ENCODE measurements at places on chromosomes 6 and 20.

GRCh38 chr20:59708326-59708725 is 104.0 kb downstream of the PHACTR3 start:
- no peak for DNase-seq

DNA sequence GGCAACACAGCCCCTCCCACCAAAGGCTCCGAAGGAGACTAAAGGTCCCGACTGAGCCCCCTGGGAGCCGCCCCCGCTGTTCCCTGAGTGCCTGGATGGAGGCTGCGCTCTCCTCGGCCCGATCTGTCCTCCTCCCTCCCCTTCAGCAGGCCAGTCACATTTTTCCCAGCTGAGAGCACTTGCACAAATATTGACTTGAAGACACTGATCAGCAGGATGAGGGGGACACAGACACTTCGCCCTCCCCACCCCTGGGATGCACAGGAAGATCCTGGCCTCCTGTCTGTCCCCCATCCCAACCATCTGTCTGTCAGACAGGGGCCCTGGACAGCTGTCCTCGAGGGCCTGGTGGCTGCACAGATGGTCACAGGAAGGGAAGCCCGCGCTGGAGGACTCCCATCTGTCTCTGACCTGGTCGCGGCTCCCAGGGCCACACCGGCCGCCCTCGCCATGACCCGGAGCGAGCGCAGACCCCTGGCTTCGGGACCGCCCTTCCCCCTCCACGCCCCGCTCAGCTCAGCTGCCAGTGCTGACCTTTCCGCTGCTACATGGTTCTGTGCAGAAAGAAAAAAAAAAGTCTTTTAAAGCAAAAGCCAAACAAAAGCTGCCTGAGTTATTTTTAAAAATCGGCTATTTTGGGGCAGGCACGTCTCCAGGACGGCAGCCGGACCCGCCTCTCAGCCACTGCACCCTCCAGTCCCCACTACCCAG is 11.1 kb downstream of the LAMA5 start:
- no peak for DNase-seq

GRCh38 chr6:117676577-117677218 is 1.4 kb downstream of the NUS1 start:
- no peak for DNase-seq

GRCh38 chr20:34573541-34574300 is 15.2 kb downstream of the MAP1LC3A start:
- no peak for DNase-seq

- DNase-seq, result no peak
Measured at GRCh38 chr6:34412643-34413214, 13.1 kb downstream of the RPS10 start.

DNA sequence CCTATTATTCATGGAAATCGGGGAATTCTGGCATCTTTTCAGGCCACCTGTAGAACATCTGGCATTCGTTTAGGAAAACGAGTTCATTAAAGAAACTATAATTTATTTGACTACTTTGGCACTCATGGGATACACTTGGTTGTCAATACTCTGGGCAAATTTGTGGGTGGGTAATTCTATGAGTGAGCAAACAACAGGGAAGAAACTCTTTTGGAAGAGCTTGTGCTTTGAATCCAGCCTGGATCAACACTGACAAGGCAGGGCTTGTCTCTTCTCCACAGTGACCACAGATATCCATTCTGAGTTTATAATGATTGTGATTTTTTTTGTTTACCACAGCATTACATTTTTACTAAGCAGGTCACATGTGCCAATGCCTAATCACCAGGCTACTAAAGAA is 394.7 kb downstream of the THBS2 start:
- DNase-seq, result no peak

DNA sequence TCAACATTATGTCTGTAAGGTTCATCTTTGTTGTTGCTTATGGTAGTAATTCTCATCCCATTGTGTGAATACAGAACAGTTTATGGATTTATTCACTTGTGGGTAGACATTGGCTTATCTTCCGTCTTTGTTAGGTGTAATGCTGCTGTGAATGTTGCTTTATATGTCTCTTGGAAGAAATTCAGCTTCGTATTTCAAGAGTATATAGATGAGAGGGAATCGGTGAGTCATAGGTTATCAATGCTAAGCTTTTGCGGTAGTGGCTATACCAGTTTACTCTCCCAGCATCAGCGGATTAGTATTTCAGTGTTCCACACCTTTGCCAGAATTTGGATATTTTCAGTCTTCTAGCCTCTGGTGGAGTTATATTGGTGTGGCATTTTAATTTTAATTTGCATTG is 77.8 kb downstream of the ZFAND3 start:
- no peak for DNase-seq

- no peak for DNase-seq
Measured at GRCh38 chr6:125316621-125317020, 14.9 kb upstream of the HDDC2 start.

- DNase-seq, result no peak
Measured at GRCh38 chr6:136987526-136987925, 57.2 kb downstream of the IL20RA start.

DNA sequence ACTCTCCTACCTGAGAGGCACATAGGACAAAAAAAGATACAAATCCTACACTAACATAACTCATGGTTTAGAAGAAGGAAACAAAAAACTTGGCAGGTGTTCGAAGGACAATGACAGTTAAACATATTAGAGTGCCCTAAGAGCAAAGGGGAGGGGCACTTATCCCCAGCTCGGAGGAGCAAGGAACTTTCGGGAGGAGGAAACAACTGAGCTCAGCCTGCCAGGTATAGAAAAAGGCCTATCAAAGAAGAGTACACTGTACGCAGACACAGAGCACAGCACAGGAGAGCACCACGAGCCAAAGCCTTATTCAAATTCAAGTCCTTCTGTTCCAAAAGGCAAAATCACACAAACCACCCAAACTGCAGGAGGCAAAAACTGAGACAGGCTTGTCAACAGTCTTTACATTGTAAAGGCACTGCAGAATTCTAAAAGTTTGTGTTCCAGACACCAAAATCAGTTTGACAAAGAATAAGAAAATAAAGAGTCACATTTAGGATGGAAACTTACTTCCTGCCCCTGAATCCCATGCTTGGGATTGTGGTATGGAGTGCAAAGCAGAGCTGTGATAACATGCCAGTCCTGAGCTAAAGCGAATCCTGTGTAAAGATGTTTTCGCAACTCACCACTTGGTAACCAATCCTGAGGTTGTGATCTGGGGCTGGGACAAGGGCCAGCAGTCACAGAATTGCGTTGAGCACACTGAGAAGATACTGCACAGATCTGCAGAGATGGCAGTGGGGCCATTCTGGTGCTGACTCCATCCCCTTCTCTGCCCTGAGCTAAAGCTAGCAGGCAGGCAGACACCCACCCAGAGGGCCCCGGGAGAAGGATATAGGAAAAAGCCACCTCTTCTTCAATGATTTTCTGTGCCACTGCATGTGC is 108.6 kb downstream of the CHD6 start:
- DNase-seq, result no peak

DNA sequence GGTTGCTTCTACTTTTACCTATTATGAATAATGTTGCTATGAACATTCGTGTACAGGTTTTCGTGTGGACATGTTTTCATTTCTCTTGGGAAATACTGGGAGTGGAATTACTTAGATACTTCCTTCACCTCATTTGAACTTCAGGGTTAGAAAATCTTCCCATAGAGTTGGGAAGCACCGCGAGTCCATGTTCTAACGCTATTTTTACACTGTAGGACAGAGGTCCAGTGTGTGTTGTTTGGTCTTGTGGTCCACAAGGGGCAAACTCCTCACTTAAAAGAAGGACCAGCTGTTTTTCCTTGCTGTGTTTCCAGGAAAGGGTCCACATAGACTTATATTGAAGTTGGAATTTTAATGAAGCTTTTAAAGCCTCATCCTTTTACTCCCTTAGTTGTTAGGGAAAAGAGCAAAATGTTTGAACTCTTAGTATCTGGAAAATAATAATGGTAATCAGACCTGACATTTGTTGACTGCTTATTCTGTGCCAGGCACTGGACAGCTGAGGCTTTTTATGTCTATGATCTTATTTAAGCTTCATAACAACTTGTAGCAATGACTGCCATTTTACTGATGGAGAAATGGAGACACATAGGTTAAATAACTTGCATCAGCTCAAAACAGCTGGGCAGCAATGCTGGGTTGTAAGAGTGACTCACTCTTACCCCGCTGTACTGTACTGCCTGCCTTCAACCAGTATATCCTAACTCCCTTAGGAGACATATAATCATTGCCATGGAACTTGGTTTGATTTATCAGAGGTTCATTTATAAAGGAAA is 52.0 kb downstream of the CDC5L start:
- DNase-seq, result no peak

DNA sequence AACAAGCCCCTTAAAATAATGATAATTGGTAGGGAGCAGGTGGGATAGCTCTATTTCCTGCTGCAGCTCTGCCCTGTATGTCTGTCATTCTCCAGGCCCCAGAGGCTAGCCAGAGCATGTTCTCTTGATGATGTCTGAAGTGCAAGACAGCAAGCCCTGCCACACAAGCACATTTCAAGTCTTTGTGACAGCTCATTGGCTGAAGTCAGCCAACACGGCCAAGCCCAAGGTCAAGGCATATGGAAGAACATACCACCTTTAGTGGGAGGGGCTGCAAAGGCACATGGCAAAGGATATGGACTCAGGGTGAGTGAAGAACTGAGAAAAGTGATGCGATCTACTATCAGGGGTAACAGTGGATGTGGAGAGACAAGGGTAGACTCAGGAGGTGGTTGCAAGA is 116.1 kb downstream of the PRND start:
- DNase-seq, result no peak

DNA sequence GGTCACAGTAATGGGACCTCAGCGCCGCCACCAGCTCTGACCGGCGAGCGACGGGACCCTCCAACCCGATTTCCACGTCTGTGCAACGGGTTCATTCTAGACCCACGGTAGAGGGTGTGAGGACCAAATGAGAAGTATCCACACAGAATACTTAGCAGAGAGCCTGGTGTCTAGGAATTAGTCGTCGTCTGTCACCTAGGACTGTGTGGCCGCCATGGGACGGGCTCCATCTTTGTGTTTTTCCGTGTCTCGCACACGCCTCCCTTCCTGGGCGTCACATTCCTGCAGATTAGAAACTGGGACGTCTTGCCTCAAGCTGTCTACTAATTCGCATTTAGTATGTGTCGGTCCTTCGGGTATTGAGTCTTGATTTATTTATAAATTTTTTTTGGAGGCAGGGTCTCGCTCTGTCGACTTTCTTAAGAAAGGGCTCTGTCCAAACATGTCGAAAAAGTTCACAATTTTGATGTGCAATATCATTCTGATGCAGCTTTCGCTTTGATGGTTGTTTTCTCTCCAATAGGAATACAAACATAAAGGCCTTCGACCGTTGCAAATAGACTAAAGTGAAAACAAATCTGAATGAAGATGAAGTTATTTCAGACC is 563 bp downstream of the MGME1 start:
- no peak for DNase-seq

- DNase-seq, result peak; percentile 90
Measured at GRCh38 chr20:32357869-32358631, at the start of gene ASXL1. Gene ASXL1, plus strand, starts transcription at chr20:32358331. Its CDS starts 445 bp downstream, at chr20:32358776.

DNA sequence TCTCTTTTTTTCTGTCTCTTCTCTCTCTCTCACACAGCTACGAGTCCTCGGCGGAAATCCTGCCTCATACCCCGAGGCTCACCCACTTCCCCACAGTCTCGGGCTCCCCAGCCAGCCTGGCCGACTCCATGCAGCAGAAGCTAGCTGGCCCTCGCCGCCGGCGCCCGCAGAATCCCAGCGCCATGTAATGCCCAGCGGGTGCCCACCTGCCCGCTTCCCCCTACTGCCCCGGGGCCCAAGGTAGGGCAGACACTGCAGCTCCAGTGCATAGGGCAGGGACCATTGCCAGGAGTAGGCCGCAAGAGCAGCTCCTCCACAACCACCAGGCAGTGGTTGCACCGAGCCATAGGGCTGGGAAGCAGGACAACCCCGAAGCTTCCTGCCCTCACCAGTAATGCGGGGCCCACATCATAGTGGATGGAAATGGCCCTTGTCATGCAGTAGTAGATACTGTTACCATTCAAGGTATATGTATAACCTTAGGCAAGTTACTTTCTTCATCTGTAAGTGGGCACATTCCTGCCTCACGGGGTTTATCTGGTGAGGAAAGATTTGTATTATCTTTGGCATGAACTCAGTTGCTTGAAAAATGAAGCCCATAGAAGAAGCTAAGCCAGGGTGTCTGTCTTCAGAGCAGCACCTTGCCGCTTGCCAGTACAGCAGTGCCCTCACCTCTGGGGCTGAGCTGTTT is 36.9 kb upstream of the ID1 start:
- no peak for DNase-seq

DNA sequence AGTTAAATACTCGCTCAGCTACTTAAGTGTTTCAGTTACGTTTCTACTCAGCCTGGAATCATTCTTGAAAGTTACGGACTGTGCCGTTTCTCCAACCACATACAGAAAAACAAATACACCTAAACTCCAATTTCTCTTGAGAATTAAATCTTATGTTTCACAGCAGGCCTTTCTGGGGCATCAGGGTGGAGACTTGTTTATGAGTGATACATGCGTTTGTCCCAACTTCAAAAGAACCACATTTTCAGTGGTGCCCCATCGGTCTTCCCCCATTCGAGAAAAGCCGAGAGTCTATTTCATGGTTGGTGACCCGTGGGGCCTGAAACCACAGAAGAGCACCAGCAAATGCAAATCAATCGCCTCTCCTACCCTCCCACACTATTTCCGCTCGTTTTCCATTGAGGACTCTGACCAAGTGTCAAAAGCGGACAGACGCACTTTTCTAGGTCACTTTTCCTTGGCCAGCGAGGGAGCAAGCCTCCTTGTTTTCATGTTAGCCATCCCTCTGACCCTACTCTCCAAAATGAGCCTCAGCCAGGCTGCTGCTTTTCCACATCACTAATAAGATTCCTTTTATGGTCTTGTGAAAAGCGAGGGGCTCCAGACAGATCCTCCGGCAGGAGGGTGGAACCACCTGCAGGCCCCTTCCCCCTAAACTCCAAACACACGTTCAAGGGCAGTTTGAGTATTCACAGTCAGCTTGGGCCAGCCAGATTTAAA is 3.1 kb downstream of the JAG1 start:
- no peak for DNase-seq

DNA sequence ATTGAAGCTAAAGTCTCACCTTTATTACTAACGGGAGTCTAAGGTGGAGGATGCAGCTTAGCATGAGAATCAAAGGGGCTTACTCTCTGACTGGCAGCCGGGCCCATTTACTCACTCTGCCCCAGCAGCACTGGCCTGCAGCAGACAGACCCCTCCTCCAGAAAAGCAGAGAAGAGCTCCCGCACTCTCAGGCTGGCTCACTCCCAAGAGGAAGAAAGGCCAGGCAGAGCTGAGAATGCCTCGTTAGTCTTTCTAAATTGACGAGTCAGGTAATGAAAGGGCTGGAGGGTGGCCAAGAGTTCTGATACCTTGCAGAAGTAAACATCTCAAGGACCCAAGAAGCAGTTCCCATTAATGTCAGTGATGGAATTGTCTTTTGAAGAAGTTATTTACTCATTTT is 44.5 kb upstream of the IL20RA start:
- DNase-seq, result no peak

Measured in stimulated activated CD4-positive, alpha-beta T cell treated with anti-CD3 and anti-CD28 coated beads, Interleukin-1b, Interleukin-23, amount 100 ng/mL, for 4 hours (primary cell).